ENCODE measurements at places on chromosomes 2 and 18.

GRCh38 chr2:53629501-53629900 is 138.1 kb upstream of the CHAC2 start:
- no peak for DNase-seq

DNA sequence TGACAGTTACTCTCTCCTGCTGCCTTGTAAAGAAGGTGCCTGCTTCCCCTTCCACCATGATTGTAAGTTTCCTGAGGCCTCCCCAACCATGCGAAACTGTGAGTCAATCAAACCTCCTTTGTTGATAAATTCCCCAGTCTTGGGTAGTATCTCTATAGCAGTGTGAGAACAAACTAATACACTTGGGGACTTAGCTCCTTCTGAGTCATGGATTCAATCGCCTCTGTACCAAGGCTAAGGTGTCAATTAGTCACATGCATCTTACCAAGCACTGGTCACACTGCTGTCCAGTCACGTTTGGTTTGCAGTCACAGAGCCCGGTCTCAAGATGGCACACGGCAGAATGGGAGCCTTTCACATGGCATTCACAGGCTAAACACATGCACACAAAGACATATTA is 100.6 kb downstream of the LAMA1 start:
- no peak for DNase-seq

GRCh38 chr2:84327645-84328249 is 131.3 kb downstream of the SUCLG1 start:
- no peak for DNase-seq

DNA sequence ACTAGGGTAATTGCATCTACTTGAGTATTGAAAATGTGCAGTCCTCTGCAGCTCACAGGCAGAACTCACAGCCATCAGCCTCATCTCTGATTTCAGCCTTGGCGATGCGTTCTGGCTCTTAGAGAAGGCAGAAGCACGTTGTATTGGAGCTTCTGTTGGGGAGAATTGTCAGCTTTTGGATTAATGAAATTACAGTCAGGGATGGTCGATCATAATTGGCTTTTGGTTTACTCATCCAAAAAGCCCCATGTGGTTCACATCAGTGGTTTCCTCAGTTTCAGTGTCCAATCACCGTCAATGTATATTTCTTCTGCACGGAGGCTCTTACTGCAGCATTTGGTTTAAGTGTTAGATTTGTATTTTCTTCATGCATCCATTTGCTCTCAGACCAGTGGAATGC is 218.5 kb upstream of the SOX11 start:
- DNase-seq = no peak

GRCh38 chr2:65231892-65232477 is 4.4 kb downstream of the ACTR2 start:
- DNase-seq = no peak
